Fibroblast of lung (primary cell): ENCODE measurements at places on chromosomes 4 and X. TPM values are rescaled to one million over a fixed set of nuclear protein-coding genes. Genes with fewer than 3 reads are reported as not detected.

- DNase-seq: peak; percentile 47
These were observed 734 bp downstream of the STOX2 start for GRCh38 chr4:183905593-183906488.

- no peak for DNase-seq
These were observed 177.3 kb upstream of the SLIT2 start for GRCh38 chr4:20074450-20074849.

- DNase-seq: no peak
These were observed 12.5 kb upstream of the FAM13A start for GRCh38 chr4:89069481-89069880.

GRCh38 chr4:182893047-182893446, 24.1 kb downstream of the DCTD start:
- DNase-seq: no peak

DNA sequence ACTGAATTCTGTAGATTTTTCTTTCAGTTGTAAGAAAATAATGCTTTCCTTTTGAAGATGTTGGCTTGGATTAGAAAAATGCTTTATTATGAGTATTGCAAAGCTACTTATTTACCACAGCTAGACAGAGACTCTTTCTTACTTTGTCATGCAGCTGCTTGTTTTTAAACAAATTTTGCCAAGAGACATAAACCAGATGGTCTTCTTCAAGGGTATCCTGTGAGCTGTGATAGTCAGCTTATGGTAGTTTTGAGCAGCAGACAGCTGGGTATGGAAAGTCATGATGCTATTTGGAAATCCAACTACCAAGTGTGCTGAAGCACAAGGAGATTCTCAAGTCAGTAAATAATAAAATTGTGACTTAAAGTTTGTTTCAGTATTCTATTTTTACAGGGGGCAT, 941.5 kb downstream of the DMD start:
- no peak for DNase-seq

- peak; percentile 11 for DNase-seq
These were observed 131.5 kb downstream of the PRSS12 start for GRCh38 chr4:118221227-118221800.

The CXorf58 gene
- not detected in 2 replicates for total RNA-seq

GRCh38 chrX:1011691-1012283, 200.7 kb downstream of the CRLF2 start:
- no peak for DNase-seq

DNA sequence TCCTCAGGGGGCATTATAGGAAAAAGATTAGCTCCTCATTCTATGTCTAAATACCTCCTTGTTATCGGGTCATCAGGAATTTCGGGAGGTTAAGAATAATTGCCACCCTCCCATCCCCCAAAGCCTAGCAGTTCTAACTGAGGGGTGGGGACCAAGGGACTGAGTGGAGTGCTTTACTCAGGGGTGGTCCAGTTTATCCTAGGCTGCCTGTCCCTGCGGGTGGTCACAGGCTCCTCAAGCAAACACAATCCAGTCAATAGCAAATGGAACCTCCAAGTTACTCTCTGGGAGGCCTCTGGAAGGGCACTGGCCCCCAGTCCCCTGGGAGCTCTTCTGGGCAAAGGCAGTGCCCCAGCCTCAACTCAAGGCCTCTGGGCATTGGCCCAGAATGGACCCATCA, 6.7 kb downstream of the ELF4 start:
- DNase-seq: no peak

DNA sequence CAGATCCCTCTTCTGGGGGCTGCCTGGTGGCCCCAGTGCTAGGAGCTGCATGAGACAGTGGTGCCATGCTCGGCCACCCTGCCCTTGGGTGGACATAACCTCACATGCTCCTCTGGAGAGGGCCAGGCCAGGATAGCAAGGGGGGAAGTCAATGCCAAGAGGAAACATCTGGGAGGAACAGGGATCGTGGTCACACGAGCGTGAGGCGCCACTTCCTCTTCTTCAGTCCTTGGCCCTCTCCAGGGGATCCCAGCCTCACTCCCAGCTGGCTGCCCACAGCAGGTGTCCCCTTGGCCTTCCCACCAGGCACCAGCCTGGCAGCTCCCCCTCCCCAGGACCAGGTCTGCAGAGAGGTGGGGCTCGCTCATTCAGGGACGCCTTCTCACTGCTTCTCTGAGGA, 28.6 kb downstream of the TBC1D14 start:
- no peak for DNase-seq

- no peak for DNase-seq
These were observed 69.3 kb upstream of the HMX1 start for GRCh38 chr4:8940792-8941491.

GRCh38 chrX:150680974-150681373, 12.2 kb upstream of the MTMR1 start:
- DNase-seq: peak; percentile 22

- DNase-seq: no peak
These were observed 86.3 kb upstream of the MYOZ2 start for GRCh38 chr4:119049342-119049741.

GRCh38 chr4:37453281-37453998, 208.9 kb downstream of the NWD2 start:
- peak; percentile 32 for DNase-seq

The TBC1D8B gene
- 5.4 and 9.1 TPM in 2 replicates for total RNA-seq

DNA sequence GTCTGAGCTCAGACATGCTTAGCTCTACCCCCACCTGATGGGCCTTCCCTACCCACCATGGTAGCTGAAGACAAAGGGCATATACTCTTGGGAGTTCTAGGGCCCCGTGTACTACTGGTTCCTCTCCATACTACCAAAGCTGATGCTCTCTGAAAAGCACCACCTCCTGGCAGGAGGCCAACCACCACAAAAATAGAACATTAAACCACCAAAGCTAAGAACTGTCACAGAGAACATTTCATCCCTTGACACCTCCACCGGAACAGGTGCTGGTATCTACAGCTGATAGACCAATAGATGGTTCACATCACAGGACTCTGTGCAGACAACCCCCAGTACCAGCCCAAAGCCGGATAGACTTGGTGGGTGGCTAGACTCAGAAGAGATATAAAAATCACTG, 13.4 kb downstream of the EDA2R start:
- no peak for DNase-seq

DNA sequence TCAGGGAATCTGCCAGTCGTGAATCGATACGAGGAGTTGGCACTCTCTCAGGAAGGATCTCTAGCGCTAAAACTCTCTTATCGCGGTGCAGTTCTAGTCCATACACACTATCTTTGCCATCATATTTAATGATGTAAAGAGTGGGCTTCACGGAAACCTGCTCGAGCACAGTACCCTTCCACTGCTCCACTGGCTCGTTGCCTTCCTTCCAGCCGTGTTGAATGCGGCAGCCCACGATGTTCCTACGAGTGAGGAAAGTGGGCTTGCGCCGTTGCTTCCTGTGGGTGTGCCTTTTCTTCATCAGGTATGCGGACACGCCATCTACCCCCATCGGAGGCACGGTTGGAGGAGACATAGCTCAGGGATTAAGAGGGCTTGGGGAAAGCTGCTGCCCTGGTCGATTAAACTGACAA, 661 bp downstream of the SPIN4 start:
- DNase-seq: peak; percentile 22

- DNase-seq: peak; percentile 66
These were observed 213.7 kb upstream of the PPARGC1A start for GRCh38 chr4:24103434-24104157.

GRCh38 chr4:163139048-163139447, 27.6 kb downstream of the NAF1 start:
- no peak for DNase-seq

DNA sequence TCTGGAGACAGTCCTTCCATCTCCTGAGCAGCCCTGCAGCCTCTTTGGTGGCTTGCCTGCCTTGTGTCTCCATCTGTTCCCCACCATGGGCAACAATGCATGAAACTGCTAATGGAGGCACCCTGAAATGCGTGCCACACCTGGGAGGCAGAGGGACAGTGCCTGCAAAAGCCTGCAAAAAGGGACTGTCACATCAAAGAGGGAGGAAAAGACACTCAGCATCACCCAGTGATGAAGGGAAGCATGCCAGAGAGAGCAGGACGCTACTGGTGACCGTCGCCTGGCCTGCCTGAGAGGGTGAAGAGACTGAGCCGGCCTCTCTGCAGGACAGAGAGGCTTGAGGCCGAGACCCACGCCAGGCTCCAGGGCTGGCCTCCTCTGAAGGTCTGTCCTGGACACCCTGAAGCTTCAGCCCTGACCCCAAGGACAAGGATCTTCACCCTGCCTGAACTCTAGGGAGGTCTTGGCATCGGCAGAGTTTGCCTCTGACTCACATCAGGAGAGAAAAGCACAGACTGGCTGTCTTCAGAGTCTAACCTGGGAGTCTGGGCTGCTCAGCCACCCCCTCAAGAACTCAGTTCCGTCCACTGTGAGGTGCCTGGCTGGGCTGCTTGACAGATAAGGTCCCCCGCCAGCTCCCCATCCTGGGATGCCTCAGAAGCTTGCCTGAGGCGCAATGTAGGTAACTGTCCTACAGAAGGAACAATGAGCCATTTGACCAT, 8.1 kb downstream of the ACSL1 start:
- DNase-seq: no peak

GRCh38 chrX:47613082-47613481, 6.6 kb downstream of the SYN1 start:
- no peak for DNase-seq

GRCh38 chrX:110442635-110443034, 84.0 kb downstream of the RTL9 start:
- peak; percentile 10 for DNase-seq

DNA sequence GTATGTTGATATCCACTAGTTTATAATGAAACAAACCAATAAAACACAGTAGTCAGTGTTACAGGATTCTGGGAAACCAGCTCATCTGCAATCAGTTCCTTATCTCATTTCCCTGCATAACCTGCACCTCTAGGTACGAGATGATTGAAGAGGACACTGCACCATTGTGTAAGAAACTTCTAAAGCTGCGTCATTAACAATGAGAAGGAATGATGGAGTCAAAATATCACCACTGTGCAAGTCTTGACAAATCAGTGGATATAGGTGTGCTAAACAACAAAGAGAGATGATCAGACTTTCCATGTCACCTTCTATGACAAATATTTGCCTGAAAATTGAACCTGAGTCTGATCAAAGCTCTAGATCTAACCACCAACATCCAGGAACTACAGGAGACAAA, 40.7 kb upstream of the DHX15 start:
- DNase-seq: no peak

DNA sequence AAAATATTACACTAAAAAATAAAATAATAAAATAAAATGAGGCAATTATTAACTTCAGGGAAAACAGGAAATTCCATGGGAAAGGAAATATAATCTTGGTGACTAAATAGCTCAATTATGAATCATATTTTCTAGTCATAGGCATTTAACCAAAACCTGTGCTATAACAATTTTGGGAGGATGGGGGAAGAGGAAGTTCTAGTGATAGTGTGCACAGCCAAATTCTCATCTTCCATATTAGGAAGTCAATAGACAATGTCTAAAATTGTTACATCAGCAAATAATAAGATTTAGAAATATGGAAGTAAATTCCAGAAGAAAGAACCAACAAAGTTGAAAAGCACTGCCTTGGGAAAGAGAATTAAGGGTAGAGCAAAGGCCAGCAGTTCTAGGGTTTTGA, 2.8 kb downstream of the AWAT2 start:
- peak; percentile 38 for DNase-seq

DNA sequence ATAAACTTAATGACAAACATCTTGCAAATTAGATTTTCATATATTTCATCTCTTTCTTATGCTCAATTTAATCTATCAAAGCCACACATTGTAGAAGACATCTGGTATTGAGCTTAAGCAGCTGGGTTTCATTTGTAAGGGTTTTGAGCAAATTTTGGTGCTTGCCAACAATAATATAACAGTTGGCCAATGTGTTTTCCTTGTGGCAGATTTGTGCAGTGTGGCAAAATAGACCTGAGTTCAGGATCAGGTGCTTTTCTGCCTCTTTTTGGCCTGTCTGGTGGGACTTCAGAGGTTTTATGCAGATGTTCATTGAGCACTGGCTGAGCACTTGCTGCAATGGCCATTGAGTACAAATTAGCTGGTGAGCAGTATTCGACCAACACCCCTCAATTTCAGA, 301.9 kb downstream of the BMPR1B start:
- DNase-seq: peak; percentile 52

DNA sequence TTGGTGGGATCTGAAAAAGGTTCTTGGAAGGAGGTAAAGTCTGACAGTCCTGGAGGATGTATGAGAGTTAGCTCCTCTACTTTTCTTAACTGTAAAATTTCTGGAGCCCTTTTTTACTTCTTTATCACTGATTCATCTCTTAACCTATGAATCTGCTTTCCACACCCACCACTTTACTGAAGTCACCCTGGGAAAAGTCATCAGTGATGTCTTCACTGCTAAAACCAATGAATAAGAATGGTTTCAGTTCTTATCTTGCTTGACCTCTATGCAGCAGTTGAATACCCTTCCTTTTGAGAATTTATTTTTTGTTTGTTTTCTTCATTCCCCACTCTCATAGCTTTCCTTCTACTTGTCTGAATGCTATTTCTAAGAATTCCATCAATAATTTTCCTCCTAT, 80.0 kb downstream of the AREG start:
- DNase-seq: no peak

GRCh38 chr4:52555356-52555716, 103.8 kb downstream of the USP46 start:
- no peak for DNase-seq

DNA sequence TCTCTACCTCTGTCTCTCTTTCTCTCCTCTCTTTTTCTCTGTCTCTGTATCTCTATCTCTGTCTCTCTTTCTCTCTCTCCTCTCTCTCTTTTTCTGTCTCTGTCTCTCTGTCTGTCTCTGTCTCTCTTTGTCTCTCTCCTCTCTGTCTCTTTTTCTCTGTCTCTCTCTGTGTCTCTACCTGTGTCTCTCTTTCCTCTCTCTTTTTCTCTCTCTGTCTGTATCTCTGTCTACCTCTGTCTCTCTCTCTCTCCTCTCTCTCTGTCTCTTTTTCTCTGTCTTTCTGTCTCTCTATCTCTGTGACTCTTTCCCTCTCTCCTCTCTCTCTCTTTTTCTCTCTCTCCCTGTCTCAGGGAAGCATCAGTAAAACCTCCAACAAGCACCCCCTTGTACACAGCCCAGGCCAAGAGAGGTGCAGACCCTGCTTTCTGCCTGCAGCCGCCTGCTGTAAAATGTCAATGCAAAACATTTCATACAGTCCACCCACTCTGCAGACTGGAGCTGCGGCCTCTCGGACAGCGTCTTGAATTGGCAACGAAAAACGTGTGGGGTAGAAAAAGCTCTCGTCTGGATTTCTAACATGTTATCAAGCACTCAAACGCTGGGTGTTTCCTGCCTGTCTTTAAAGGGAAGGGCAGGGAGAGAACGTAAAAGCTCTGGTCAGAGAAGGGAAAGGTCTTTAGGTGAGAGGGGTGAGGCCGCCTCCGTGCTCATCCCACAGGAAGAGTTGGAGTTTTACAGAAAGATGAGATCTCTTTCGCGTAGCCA, 3.7 kb upstream of the SHOX start:
- no peak for DNase-seq

The PTCHD1 gene
- total RNA-seq: under 0.01 TPM in 1 of 2 replicates, not detected in the other

- no peak for DNase-seq
These were observed 197.6 kb downstream of the CPXCR1 start for GRCh38 chrX:88944661-88945060.

- DNase-seq: peak; percentile 10
These were observed 1313.7 kb upstream of the PABPC4L start for GRCh38 chr4:135515295-135515694.

GRCh38 chr4:77309496-77309895, 152.5 kb downstream of the CCNG2 start:
- no peak for DNase-seq

- DNase-seq: peak; percentile 0
These were observed 411.6 kb upstream of the MAGEB18 start for GRCh38 chrX:25726539-25726938.
